Left lobe of liver (tissue), 2 donors: ENCODE measurements at places on chromosomes 3 and 15. TPM values are rescaled to one million over a fixed set of nuclear protein-coding genes. Genes with fewer than 3 reads are reported as not detected.

Gene IGSF10
- 0.28 TPM for total RNA-seq

DNA sequence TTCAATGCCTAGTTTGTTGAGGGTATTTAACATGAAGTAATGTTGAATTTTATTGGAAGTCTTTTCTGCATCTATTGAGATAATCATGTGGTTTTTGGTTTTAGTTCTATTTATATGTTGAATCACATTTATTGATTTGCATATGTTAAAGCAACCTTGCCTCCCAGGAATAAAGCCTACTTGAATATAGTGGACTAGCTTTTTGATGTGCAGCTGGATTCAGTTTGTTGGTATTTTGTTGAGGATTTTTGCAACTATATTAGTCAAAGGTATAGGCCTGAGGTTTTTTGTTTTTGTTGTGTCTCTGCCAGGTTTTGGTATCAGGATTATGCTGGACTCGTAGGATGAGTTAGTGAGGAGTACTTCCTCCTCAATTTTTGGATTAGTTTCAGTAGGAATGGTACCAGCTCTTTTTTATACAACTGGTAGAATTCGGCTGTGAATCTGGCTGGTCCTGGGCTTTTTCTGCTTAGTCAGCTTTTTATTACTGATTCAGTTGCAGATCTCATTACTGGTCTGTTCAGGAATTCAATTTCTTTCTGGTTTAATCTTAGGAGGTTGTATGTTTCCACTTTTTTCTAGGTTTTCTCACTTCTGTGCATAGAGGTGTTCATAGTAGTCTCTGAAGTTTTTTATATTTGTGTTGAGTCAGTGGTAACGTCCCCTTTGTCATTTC is 209.8 kb upstream of the RBMS3 start:
- DNase-seq: no peak

- no peak for DNase-seq
Observed at GRCh38 chr3:107676469-107677309, 153.9 kb downstream of the BBX start.

DNA sequence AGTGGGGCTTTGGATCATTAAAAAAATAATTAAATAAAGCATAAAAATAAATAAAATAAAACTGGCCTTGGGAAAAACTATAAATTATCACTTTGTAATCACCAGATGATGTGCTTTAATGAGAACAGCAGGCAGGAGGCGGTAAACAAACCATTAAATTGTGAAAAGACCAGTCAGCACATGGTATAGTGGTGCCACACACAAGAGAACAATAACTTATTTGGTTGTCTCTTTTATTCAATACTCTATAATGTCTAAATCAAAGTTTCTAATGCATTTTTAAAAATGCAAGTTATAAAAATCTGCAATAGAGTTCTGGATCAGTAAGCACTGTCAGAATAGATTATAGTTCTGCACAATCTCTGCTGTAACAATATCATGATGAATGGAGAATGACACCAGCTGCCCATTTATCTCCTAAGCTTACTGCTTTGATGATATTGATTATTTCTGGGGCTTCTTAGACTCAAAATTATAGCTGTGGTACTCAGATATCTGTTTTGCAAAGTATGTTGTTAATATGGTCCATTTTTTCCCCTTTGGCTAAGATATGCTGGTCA is 259.3 kb downstream of the NAALADL2 start:
- no peak for DNase-seq

GRCh38 chr15:91525751-91526150 is 327.8 kb upstream of the SLCO3A1 start:
- DNase-seq: no peak

Gene DUOXA2
- total RNA-seq: not detected

Gene HDAC11
- total RNA-seq: 4.6 TPM

Gene IL12A
- total RNA-seq: not detected

DNA sequence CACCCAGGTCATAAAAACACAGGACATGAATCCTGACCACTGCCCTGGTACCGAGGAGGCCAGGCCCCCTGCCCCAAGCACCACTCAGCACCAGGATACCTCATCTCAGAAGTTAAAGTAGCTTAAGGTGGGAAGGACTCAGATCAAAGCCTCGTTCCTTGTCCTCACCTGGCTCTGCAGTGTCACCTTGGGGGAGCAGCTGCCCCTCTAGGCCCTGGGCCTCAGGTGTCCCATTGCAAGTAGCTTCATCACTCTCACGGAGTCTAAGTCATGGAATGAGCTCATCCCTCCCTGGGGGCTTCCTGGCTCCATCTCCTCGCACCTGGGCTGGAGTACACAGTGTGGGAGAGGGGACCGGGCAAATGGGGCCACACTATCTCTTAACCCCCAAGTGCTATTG is 148.0 kb downstream of the TPRA1 start:
- no peak for DNase-seq

GRCh38 chr3:159451067-159451466 is 537.6 kb upstream of the IL12A start:
- no peak for DNase-seq

GRCh38 chr3:133895208-133896001 is at the start of gene RAB6B:
RAB6B (minus strand) TSS chr3:133895882; CDS start chr3:133895466, 416 bp downstream.
- no peak for DNase-seq

GRCh38 chr15:101445562-101446517 is 43.7 kb downstream of the PCSK6 start:
- peak; percentile 77 for DNase-seq

- DNase-seq: no peak
Observed at GRCh38 chr3:106570426-106570825, 701.6 kb upstream of the CBLB start.

- no peak for DNase-seq
Observed at GRCh38 chr15:60006873-60007272, 2.8 kb downstream of the FOXB1 start.

- no peak for DNase-seq
Observed at GRCh38 chr3:136351351-136351750, 101.2 kb downstream of the PCCB start.

GRCh38 chr3:60250206-60250605 is 1001.0 kb downstream of the FHIT start:
- no peak for DNase-seq

Gene IGSF11
- 0.08 TPM for total RNA-seq

DNA sequence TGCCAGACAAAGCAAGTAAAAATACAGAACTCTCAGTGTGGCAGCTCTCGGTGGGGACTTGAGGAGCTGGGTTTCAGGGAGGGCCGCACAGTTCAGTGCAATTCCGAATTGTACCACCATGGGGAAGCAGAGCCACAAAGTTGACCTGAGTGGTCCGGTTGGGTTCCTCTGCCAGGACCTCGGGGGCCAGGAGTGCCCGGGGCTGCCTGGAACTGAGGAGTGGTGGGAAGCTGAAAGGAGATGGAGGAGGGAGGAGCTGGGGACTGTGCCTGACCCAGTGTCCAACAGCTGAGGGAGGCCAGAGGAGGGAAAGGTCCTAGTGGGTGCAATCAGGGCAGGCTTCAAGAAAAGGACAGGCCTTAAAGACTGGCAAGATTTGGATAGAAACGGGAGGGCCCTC is 32.2 kb upstream of the TRH start:
- peak; percentile 48 for DNase-seq

Gene ANKUB1
- total RNA-seq: not detected

GRCh38 chr3:158683230-158683962 is 10.9 kb upstream of the LXN start:
- no peak for DNase-seq

Gene NMNAT3
- total RNA-seq: 1.5 TPM

Gene RARB
- 2.2 TPM for total RNA-seq

Gene CADPS
- 0.10 TPM for total RNA-seq

Gene MYO1E
- total RNA-seq: 81.4 TPM

Gene CHRNA5
- total RNA-seq: 0.35 TPM

Gene TTC21A
- 2.3 TPM for total RNA-seq

- DNase-seq: peak; percentile 63
Observed at GRCh38 chr15:66387163-66388042, 691 bp downstream of the MAP2K1 start.

GRCh38 chr3:7461202-7461825 is 600.4 kb downstream of the GRM7 start:
- no peak for DNase-seq

Gene CELF6
- 0.65 TPM for total RNA-seq
